A549 treated with DMSO at 1 μM for 4 hours (cell line): ENCODE measurements at places on chromosomes 3 and 15. TPM values are rescaled to one million over a fixed set of nuclear protein-coding genes. Genes with fewer than 3 reads are reported as not detected.

WDR53 gene
- total RNA-seq, result 8.7 to 12.1 TPM (median 10.2 TPM) in 5 replicates

NECTIN3 gene
- 22.5 to 37.4 TPM (median 30.7 TPM) in 5 replicates for total RNA-seq

ACVR2B gene
- 2.1 to 3.4 TPM (median 2.6 TPM) in 5 replicates for total RNA-seq

SPTBN5 gene
- total RNA-seq, result 0.25 to 0.39 TPM (median 0.27 TPM) in 5 replicates
